ENCODE measurements at places on chromosomes 7 and 10.

DNA sequence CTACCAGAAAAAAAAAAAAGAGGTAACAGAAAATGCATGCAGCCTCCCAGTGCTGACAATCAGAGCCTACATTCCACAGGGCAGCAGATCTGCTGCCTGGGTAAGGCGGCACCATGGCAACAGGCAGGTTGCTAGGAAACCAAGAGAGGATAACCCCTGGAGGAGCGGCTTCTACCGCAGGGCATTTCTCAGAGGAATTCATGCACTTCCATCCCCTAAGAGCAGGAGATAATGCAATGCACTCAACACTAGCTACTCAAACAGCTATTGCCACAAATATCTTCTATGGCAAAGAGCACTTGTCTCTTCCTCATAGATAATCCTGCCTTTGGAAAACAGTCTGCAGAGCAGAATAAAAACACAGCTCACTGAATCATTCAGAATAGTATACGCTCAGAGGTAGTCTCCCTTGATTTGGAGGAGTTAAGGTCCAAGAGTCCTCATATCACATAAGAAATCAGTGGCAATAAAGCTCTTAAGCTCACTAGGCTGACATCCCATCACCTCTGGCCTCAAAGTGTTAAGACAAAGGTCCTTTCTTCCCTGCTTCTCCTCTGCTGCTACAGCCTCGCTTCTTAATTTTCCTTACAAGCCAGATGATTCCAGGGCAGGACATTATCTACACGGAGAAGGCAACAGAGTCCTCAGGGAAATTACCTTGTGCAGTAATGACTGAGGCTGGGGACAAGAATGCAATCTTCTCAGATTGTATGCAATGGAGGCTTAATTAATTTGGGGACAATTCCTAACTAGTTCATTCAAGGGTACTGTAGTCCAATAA, 10.7 kb downstream of the PSAP start:
- DNase-seq = peak; percentile 66

DNA sequence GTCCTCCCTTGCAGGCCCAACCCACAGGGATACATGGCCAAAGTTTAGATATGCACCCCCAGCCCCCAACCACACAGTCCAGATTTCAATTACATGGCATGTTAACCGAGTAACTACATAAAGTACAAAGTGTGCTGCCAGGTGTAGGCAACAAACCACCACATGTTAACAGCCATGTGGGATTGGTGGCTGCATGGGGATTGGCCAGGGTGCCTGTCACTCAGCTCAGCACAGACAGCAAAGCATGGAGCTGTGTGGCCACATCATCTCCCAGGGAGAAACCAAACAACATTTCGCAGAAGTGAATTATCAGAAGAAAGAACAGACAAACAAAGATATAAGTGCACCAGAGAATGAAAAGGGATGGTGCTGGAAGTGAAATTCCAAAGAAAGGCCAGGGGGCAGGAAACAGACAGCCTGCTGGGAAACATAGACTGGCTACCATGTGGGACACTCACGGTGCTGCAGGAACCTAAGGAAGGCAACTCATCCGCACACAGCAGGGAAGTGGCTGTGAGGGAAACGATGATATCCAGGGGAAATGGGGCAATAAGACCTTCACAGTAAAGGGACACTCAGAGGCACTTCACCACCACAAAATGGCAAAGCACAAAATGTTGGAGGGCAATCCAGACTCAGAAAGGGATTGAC, 171.2 kb downstream of the PTPRN2 start:
- DNase-seq = no peak

DNA sequence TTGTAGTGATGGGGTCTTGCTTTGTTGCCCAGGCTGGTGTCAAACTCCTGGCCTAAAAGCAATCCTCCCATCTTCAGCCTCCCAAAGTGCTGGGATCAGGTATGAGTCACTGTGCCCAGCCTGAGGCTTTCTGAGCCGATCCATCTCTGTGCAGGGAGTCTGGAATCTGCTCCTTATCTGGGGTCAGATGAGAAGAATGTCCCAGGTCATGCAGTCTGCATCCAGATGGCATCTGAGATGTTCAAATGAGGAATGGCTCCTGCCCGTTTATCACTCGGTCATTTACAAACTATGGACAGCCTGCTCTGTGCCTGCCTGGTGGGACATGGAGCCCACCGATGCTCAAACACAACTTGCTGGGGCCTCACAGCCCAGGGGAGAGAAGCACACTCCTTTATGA, 11.1 kb upstream of the SLC18A3 start:
- no peak for DNase-seq

DNA sequence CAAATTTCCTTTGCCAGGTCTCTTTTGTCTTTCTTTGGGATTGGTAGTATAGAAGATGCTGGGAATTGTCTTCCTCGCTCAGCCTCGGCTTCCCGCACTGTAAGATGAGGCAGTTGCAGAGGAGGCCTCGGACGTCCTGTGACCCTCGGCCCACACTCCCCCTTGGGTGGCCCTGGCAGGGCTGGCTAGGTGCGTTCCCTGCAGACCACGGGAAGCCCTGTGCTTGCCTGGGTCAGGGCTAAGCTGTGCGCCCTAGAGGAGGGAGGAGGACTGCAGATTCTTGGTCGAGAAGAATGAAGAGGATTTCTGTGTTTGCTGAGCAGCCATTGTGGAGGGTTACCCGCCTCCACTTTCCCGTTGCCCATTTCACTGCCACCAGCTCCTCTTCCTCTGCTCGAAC, 42.8 kb downstream of the WIPI2 start:
- no peak for DNase-seq

- no peak for DNase-seq
These were observed 46.1 kb upstream of the ZMIZ1 start for GRCh38 chr10:79022565-79023230.

DNA sequence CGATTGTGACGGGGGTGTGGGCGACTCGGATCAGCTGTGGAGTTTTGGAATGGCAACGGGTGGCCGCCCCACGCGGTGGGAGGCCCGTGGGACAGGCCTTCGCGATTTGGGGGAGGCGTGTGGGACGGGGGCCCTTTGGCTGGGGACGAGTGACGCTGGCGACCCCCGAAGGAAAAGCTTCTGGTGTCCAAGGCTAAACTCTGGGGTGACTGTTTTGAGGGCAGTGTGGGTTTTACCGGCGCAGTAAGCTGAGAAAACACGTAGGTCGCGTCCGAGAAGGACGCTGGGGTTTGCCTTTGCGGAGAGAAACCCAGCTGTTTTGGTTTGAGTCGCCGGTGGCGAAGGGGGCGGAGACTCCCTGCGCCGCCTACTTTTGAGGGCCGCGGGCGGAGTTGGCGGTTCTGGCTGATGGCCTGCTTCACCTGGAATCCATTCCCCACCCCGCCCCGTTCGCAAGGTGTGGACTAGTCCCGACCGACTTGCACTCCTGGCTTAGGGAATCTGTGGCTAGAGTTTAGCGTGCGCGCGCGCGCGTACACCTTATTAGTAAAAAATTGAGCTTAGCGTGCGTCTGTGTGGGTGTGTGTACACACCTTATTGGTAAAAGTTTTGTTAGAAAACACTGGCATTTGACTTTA, 606 bp downstream of the TAX1BP1 start:
- DNase-seq = peak; percentile 88

DNA sequence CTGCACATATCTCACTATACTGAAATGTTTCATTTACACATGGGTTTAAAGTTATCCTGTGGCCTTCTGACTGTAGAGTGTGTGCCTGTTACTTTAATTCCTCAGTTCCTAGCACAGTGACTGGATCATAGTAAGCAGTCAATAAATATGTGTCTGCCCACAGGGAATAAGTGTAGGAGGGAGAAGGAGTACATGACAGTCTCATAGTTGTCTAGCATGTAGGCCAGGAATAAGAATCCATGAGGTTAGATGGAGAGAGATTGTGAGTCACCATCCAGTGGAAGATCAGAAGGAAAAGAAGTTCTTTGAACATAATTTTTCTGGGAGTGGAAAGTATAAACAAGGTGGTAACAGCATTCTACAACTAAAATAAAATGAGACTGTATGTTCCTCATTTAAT, 36.6 kb upstream of the SEMA3A start:
- no peak for DNase-seq

- no peak for DNase-seq
These were observed 24.6 kb upstream of the INMT start for GRCh38 chr7:30727061-30727945.

- DNase-seq = no peak
These were observed 1.4 kb downstream of the LARP4B start for GRCh38 chr10:929960-930624.

DNA sequence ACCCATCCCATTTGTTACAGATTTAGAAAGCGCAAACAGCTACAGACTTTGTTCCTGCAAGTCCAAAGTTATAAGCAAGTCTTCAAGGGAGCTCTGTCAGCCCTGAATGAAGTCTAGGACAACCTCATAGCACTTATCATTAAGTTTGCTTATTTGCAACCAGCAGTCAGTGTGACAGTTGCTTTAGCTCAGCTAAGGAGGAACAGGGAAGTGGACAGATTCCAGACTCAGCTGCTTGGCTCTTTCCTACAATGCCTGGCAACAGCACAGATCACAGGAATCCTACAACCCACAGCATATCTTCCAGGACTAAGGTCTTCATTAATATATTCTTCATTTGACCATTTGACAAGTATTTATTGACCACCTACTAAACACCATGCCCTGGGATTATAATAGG, 17.4 kb upstream of the KIF5B start:
- DNase-seq = no peak

DNA sequence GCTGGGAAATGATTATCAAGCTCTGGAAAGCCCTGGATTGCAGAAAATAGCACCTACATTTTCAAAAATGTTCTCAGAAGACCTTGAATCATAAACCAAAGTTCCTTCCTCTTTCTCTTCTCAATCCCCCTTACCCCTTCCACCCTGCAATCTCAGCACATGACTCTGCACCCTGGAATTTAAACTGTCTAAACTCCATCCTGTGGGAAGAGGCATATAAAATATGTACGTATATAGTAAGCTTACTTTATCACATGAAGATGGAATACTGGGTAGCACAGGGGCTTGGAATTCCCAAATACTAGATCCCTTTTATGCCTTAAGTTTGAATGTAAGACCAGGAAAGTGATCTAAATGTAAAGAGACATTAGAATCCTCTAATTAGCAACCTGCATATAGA, 7.7 kb downstream of the AGMO start:
- no peak for DNase-seq

DNA sequence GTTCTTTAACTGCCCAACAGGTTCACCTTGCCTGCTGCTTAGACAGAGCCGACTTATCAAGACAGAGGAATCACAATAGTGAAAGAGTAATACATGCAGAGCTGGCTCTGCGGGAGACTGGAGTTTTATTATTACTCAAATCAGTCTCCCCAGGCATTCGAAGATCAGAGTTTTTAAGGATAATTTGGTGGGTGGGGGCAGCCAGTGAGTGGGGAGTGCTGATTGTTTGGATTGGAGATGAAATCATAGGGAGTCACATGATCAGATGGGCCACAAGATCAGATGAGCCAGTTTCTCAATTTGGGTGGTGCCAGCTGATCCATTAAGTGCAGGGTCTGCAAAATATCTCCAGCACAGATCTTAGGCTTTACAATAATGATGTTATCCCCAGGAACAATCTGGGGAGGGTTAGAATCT, 131.3 kb downstream of the AKR1D1 start:
- no peak for DNase-seq

DNA sequence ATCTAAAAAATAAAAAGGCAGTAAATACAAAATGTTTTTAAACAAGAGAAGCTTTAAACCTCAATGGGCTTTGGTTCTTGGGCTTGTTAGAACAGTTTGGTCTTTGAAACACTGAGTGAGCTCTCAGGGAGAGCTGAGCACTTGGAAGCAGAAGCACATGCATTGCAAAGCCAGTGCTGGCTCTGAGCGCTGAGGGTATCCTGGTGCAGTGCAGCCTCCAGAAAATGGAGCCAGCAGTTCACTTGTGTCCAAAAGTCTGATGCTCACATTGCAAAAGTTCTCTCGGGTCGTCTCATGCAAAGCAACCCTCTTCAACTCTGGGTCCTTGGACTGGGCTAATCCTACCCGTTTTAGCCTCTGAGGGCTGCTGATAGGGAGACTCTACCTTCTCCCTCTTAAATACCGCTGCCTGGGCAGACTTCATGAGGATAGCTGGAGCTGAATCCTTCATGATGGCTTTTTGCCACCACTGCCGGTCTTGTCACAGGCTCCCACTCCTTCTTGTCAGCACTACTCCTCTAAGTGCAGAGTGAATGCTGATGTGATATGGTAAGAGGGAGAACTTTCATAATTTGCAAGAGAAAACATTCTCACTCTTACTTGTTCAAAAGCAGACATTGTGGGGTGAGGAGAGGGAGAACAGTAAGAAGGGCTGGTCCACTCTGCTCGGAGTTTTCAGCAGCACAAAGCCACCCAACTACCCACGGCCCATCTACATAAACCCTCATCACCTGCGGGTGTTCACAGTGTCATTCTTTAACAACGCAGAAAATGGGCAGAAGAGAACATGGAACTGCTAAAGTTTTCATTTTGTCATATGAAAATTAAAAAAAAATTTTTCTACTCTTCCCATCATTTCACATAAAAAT, 42.2 kb upstream of the BMPER start:
- DNase-seq = no peak

DNA sequence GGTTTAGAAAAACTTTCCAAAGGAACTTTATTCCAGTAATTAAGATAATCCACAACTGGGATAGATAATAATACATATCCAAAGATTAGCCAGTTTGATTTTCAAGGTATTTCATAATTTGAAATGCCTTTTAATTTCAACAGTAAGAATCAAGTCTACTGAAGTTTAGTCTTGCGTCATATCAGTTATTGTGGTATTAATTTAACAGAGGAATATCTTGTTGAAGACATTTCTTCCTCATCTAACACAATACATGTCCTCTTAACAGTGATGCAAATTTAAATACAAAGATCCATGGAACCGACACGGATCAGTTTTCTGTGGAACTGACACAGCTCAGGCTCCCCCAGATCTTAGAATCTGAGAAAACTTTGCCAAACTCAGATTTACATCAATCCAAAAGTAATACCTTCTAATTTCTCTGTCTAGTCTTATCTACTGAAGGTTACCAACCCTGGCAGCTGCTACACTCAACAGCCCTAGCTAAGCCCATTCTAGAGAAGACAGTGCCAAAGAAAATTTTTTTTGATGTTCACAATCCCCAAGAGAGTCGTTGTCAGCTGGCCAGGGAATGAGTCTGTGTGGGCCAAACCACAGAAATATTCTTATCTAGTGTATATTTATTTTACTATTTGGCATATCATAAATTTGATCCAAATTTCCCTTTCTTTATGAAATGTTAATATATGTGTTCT, 365.2 kb upstream of the MEOX2 start:
- no peak for DNase-seq

- no peak for DNase-seq
These were observed 107.8 kb downstream of the ARHGAP22 start for GRCh38 chr10:48496831-48497779.

GRCh38 chr10:31071232-31072005, 39.8 kb upstream of the ZNF438 start:
- DNase-seq = no peak

GRCh38 chr7:5692845-5693278, 88.6 kb downstream of the RNF216 start:
- no peak for DNase-seq

DNA sequence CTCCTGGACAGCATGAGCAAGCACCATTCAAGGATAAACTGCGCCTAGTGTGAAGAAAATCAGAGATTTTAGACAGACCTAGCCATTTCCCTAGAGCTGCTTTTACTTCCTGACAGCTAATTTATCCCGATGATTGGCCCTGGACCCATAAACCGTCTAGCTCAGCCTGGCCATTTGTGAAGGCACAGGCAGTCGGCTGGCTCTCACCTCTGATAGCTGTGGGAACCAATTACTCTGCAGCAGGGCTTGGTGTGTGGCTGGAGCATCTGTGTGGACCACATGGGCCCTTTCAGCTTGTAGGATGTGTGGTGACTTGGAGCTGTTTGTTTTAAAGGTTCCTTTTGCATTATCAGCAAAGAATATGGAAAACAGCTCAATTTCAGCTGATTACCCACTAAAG, 111.1 kb upstream of the NPY start:
- DNase-seq = no peak

- no peak for DNase-seq
These were observed 223.6 kb downstream of the ARL4A start for GRCh38 chr7:12911053-12911452.
